ENCODE measurements at places on chromosomes 1 and 21. TPM values are rescaled to one million over a fixed set of nuclear protein-coding genes. Genes with fewer than 3 reads are reported as not detected.

GRCh38 chr1:197982256-197982655 is 65.1 kb downstream of the LHX9 start:
- no peak for DNase-seq

GRCh38 chr1:17874710-17875109 is 119.6 kb downstream of the ACTL8 start:
- DNase-seq = no peak

- DNase-seq = no peak
These were observed 242.8 kb downstream of the TGFB2 start for GRCh38 chr1:218587900-218588299.

DNA sequence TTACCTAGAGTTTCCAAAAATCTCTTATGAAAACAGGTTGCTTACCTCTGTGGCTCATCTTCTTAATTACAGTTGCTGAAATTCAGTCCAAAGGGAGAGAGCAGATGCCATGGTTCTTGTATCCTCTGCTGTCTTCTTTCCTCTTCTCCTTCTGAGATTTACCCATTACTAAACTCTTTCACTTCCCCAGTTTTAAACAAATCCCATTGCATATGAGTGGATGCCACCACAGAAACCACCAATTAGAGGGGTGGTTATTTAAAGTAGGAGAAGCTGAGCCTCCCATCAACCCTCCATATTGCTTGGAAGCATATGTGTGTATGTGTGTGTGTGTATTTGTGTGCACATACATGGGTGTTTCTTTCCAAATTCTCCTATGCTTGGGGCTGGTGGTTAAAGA is 128.5 kb upstream of the KCNK1 start:
- DNase-seq = no peak

DNA sequence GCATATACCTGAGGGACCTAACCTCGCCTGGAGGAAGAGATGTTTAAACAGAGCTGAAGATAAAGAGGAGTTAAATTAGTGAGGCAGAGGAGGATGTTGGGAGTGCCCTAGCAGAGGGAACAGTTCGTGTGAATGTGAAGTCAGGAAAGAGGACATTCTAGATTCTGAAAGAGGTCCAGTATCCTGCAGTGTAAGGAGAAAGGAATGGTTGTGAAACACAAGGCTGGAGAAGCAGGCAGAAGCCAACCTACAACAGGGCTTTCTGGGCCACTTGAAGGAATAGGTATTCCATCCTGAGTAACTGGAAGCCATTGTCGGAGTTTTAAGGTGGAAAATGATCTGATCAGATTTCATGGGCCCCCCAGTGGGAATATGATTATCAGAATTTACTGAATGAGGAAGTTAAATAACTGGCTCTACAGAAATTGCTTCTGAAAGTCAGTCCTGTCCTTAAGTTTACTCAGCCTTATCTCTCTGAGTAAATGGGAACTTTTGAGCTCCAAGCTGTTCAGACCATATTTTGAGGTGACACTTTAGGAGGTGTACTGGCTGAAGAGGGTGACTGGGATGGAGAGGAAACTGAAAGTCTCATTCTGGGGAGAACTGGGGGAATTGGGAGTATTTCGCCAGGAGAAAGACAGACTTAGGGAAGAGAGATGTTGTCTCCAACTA is 24.4 kb upstream of the FAAH start:
- DNase-seq = no peak

- no peak for DNase-seq
These were observed 134.8 kb upstream of the KIF26B start for GRCh38 chr1:245019910-245020486.

- no peak for DNase-seq
These were observed 2.7 kb upstream of the COL16A1 start for GRCh38 chr1:31706384-31707058.

The TSPAN1 gene
- polyA plus RNA-seq = not detected

The TTC34 gene
- 0.08 TPM for polyA plus RNA-seq

The SPATA45 gene
- not detected for polyA plus RNA-seq

The HSD11B1 gene
- polyA plus RNA-seq = not detected

The RXFP4 gene
- polyA plus RNA-seq = not detected

The KRTAP10-4 gene
- polyA plus RNA-seq = not detected
